ENCODE measurements at places on chromosomes 5 and 9.

GRCh38 chr5:171351536-171352073, 36.0 kb upstream of the NPM1 start:
- no peak for DNase-seq

DNA sequence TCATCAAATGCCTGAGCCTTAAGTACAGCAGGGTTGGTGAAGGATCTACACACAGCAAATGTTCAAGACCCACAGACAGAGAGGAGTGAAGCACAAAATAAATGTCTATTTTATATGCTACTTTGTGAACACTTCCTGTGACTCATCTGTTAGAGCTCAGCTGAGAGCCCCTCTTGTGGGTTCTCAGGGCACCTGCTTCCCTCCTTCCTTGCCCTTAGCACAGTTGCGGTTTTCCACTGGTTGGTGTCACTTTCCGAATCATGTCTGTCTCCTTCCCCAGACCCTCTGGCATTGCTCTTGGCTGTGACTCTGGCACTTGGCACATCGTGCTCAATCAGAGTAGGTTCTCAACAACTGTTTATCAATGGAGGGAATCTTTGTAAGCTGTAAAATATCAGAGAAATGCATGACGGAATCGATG, 128.5 kb upstream of the STC2 start:
- DNase-seq, result no peak

GRCh38 chr9:128361296-128361985, 9.7 kb upstream of the URM1 start:
- no peak for DNase-seq

- no peak for DNase-seq
Observed at GRCh38 chr9:127585161-127585819, 26.8 kb upstream of the STXBP1 start.

DNA sequence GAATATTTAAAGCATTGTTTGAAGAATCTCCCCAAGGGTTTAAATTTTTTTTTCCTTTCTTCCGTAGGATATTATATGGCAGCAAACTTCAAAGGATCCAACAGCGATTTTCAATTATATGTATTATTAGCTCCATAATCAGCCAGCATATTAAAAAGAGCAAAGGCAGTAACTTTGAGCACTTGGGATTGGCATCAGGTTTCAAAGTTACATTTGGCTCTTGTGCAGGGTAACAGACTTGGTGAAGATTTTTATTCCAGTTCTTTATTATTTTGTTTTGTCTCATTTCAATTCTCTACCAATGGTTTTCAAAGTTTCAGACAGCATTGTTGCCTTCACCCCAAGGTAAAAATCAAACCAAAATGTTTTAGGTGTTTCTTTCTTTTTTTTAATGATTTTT, 116.7 kb upstream of the ZNF366 start:
- DNase-seq, result no peak

- DNase-seq, result no peak
Observed at GRCh38 chr5:173875189-173875588, 13.0 kb upstream of the CPEB4 start.

GRCh38 chr9:14902561-14902960, 7.7 kb downstream of the FREM1 start:
- no peak for DNase-seq

DNA sequence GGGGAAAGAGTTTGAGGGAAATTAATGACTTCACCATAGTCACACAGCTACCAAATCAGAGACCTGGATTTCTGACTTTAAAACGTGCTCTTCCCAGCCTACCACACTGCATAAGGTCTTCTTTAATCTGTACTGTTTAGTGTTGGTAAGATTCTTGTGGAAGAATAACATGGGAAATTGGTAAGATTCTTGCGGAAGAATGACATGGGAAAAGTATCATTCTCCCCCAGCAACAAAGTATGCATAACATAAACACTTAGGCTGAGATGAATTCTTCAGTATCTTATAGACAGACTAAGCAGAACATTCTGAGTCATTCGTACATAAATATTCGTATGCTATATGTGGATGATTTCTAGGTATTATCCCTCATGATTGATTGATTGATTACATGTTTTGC, 170.4 kb downstream of the FOCAD start:
- no peak for DNase-seq

DNA sequence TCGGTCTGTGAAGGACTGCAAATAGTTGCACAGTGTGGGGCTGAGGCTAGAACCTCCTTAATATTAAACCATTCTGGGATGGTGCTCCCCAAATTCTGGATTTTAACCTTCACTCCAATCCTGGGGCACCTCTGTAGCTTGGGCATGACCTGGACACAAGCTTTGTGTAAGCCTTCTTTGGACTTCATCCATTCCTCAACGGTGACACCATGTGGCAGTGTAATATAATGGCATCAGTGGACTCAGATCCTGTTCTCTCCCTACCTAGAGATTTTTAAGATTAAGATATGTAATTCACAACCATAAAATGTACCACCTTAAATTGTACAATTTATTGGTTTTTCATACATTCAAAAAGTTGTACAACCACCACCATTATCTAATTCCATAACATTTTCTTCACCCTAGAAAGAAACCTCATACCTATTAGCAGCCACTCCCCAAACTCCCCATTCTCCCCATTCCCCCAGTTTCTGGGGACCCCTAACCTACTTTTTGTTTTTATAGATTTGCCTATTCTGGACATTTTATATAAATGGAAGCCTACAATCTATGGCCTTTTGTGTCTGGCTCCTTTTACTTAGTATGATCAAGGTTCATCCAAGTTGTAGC, 4.8 kb upstream of the PLGRKT start:
- DNase-seq, result no peak

GRCh38 chr5:117682416-117682815, 1107.8 kb upstream of the SEMA6A start:
- no peak for DNase-seq

DNA sequence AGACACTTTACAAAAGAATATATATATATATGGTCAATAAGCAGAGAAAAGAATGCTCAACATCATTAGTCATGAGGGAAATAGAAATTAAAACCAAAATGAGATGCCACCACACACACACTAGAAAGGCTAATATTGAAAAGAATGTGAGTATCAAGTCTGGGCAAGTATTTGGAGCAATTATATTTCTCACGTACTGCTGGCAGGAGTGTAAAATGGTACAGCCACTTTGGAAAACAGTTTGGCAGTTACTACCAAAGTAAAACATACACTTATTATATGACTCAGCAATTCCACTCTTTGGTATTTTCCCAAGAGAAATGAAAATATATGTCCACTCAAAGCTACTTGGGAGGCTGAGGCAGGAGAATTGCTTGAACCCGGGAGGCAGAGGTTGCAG, 29.8 kb downstream of the NEUROG1 start:
- no peak for DNase-seq

DNA sequence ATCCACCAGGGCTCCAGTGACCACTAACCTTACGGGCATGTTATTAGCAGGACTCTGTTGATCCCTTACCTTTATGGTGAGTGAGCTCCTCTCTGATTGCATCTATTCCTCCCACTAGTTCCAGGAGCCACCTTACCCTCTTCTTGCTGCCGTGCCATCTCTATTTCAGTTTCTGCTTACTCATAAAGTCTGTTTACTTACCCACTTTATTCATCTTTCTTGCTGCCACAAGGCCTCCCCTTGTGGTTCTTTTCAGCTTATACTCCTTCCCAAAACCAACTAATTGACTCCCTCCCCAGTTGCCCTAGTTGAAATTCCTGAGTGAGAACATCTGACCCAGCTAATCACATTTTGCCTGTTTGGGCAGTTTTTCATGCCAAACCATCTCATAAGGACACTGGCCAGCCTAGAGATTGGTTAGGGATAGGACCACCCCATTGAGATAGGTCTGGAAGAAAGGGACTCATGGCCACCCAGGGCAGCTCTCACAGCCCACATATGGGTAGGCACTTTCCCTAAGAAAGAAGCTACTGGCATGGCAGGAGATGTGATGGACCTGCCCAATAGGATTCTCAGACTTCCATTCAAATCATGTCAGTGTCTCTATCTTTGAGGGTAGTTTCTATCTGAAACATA, 412.7 kb downstream of the EFNA5 start:
- no peak for DNase-seq

GRCh38 chr9:94861589-94862272, 135.2 kb downstream of the AOPEP start:
- no peak for DNase-seq

DNA sequence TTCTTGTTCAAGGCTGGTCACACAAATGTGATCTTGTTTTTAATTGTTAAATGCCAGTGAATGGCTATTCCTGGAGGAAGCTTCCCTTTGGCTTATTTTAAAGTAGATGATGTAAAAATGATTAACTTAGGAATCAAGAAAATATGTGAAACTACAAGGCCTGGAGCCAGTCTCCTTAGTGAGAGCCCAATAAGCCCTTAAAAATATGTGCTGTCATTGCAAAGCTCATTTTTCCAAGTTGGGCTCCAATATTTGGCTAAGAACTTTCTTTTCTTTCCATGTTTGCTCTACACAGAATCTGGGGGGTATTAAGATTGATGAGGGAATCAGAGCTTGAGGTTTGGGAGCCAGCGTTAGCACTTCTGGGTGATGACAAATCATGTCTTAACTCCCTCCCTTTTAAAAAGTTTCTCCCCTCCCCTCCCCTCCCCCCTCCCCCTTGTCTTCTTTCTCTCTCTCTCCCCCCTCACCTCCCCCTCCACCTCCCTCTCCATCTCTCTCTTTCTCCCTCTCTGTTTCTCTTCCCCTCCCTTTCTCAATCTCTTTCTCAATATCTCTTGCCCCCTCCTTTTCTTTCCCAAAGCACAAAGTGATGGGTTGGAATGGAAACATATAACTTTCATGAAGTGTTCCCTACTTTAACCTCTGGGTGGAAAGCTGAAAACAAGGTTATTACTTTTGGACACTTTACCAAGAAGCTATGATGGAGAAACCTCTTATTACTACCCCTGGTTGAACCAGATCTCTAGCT, 86.0 kb downstream of the FBXL7 start:
- DNase-seq, result no peak

DNA sequence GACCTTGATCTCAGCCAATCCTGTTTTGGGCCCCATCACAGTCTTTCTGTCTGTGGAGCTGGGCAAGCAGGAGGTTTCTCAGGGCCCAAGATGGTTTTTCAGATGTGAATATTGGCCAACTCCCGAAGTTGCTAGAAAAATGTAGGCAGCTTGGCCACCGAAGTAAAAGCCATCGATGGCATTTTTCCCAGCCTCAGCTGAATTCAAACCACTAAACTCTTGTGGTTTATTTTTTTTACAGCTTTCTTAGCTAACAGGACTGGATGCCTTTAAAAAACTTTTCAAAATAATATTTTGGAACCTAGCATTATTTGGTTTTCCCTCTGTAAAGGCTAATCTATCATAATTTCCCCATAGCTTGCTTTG, 102.5 kb upstream of the ERCC6L2 start:
- no peak for DNase-seq

DNA sequence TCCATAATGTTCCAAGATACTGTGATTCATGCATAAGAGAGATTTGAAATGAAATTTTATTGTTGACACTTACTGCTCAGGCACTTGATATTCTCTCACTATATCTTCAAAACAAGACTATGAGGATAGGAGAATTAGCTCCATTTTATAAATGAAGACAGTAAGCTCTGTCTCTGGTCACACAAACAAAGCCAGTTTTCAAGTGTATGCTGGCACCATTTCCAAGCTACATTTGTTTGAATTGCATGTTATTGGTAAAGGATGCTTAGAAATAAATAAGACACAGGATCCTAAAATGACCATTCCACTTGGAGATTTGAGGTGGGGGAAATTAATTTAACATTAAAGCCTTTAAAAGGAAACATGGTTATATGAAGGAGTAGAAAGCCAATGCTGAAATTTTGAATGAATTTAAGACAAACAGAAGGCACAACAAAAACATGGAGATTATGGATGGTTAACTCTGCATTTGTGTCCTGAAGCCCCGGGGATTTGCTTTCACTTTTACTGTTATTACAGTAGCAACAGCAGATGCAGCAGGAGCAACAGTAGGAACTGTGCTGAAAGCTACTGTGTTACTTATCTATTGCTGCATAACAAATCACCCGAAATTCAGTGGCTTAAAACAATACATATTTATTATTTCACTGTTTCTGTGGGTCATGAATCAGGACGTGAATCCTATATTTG, 79.7 kb upstream of the ASTN2 start:
- DNase-seq, result no peak

- DNase-seq, result no peak
Observed at GRCh38 chr9:90871327-90871935, 69.8 kb downstream of the SYK start.

- no peak for DNase-seq
Observed at GRCh38 chr9:98654247-98654646, 54.5 kb downstream of the GABBR2 start.

- no peak for DNase-seq
Observed at GRCh38 chr9:134195558-134195957, 31.2 kb upstream of the RNU6ATAC start.

DNA sequence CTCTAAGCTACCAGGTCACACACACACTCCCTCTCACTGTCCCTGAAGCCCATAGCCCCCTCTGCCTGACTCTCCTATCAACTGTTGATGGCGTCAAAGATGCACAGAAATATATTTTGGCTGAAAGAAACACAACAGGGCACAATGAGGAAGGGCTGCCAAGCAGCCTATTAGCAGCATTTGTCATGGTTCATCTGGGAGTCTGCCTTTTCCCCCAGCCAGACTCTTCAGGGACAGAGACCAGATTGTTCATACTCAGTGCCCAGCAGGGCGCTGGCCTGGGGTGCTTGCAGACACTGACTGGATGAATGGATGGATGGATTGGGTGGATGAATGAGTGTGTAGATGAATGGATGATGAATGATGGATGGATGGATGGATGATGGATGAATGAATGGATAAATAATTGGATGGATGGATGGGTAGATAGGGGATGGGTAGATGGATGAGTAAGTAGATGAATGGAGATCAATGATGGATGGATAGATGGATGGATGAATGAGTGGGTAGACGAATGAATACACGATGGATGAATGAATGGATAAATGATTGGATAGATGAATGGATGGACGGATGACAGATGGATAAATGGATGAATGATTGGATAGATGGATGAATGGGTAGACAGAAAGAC, 90.5 kb downstream of the ADAMTS2 start:
- DNase-seq, result no peak
